ENCODE measurements at places on chromosomes 4 and X.

DNA sequence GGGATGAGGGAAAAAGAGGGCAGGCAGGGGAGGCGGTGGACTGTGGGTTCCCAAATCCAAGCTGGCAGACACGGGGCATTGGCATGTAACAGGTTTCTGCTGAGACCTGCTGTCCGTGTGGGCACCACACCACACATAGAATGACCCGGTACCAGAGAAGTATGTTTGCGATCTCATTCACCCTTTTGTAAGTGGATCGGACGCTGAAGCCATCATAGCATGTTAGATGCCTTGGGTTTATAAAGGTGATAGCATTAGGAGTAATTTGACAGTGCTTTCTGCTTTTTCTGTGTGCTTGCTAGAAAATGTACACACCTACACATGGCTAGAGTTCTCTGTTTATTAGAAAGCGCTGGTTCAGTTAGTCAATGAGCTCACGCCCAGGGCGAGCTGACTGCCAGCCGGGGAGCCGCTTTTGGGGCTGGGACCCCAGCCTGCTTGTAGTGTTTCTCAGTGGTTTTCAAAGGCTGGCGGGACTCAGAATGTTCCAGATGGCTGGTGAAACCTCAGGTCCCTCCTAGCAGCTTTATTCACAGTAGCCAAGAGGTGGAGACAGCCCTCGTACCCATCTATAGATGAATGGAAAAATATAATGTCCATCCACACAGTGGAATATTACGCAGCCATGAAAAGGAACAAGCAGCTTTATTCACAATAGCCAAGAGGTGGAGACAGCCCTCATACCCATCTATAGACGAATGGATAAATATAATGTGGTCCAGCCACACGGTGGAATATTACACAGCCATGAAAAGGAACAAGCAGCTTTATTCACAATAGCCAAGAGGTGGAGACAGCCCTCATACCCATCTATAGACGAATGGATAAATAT is 579 bp downstream of the IL3RA start:
- no peak for DNase-seq

DNA sequence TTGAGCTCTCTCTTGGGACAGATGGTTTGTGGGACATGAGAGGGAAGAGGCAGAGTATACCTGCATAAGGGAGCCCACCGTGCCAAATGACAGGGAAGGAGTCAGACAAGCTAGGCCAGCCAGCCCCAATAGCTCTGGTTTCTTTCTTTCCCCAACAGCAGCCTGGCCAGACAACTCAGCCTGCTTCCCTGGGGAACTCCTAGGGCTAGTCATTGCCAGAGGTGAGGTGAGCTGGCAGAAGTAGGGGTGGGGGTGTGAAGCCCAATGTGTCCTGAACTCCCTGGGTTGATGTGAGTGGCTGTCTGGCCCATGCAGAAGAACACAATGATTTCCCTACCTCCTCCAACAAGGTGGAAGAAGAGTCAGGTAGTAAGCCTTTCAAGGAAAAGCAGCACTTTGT is 135.5 kb downstream of the AMMECR1 start:
- no peak for DNase-seq

GRCh38 chr4:126976850-126977632 is 655.7 kb upstream of the INTU start:
- DNase-seq: no peak

- no peak for DNase-seq
Measured at GRCh38 chr4:155887045-155887444, 16.5 kb upstream of the TDO2 start.

- DNase-seq: no peak
Measured at GRCh38 chr4:48683784-48684666, 96.1 kb downstream of the FRYL start.

DNA sequence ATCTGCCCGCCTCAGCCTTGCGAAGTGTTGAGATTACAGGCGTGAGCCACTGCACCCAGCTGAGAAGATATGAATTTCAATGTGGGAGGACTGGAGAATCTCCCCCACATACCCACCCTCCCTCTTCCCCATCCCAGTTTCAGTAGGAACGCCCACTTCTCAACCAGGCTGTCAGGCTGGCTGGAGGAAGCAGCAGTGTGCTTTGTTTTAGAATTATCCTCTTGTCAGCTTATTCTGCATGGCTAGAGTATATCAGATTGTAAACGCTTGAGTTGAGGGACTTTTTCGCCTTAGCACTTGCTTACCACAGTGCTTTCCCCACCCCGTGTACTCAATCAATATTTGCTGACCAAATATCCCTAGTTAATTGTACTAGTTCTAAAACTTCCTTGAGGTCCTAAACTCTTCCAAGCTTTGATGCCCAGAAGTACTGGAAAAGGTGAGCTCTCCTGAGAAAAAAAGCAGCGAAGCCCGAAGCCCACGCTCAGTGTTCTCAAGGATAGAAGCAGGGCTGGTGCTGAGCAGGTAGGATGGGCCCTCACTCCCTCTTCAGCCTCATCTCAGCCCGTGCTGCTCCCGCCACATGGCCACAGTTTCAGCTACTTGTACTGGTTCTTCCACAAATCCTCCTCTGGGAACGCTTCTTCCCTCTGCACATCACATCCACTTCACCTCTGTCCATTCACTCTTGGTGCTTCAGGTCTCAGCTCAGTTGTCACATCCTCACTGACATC is 7.3 kb upstream of the ARHGAP10 start:
- no peak for DNase-seq

DNA sequence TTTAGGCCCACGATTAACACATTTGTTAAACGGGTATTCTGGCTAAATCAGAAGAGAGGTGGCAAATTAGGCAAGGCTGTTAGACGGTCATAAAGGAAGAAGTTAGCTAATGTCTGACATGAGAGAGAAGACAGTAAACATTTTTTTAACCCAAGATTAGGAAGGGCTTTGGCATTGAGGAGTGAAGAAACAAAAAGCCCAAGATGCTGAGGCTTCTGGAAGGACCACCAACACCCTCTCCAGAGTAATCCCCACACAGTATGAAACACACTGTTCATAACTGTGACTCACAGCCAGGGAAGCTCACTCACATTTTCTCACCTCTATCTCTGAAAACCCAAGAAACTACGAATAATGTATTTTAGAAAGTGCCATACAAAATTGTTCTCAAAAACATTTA is 127.6 kb downstream of the AMELX start:
- DNase-seq: no peak

- DNase-seq: no peak
Measured at GRCh38 chr4:40826821-40827220, 77.1 kb downstream of the NSUN7 start.

DNA sequence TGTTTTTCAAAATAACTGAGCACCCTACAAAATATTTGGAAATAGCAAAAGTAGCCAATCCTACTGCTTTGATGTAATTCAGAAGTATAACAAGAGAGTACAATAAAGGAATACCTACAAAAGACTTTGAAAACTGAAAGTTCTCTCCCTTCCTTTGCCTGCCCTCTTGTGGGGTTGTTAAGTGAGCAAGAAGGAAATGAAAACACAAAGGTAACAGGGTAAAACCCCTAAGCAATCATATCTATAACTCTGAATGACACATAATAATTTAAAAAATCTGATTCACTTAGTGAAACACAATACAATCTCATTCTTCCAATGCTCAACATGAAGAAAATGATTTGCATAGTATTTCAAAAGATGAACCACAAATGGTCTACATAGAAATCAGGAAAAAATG is 98.2 kb downstream of the FRYL start:
- no peak for DNase-seq

- DNase-seq: no peak
Measured at GRCh38 chr4:163958751-163959150, 464.3 kb downstream of the TMA16 start.

DNA sequence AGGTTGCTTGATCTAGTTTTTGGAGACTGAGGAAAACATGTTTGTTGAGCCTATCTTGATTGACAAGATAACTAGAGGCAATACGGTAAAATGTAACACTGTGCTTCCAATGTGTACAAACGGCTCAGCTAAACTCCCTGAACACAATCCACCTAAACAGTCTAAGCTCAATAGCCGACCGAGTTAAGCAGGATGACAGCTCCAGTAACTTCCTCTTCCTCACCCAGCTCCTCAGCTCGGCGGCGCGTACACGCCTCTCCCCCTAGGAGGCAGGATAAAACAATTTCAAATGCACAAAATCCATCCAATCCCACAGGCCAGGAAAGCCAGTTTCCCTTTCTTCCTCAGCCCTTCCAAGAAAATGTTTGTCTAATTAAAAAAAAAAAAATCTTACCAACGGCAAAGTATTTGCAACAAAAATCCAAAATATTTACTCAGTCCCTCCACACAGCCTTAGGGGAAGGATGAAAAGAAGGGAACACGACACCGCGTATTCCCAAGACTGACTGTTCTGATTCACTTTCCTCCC is 1.0 kb downstream of the CNOT6L start:
- peak; percentile 59 for DNase-seq

GRCh38 chrX:20451929-20452328 is 185.2 kb upstream of the RPS6KA3 start:
- DNase-seq: no peak

- DNase-seq: no peak
Measured at GRCh38 chr4:109820563-109820962, 5.0 kb downstream of the GAR1 start.
